Peyer's patch (tissue), 4 donors: ENCODE measurements at places on chromosomes 1 and 21. TPM values are rescaled to one million over a fixed set of nuclear protein-coding genes. Genes with fewer than 3 reads are reported as not detected.

SLC9C2 gene
- not detected for total RNA-seq

DNA sequence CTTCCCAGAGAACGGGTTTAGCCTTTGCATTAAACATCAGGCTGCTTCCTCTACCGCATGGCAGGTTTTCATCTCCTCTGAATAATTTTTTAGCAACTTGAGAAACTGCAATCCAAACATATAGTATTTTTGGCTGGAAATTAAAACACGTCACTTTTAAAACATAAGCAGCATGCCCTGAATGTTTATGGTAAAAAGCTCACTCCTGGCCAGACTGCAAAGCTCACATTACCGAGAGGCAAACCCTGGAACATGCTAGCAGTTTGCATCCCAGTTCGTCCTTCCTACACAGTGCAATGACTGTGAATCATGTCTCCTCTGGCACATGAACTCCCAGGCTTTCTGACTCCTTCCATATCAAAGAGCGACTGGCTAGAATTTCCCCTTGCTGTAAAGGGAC, 312.3 kb downstream of the RRAGC start:
- DNase-seq, result no peak

- no peak for DNase-seq
Observed at GRCh38 chr21:33870768-33871167, 44.8 kb downstream of the ATP5PO start.

DNA sequence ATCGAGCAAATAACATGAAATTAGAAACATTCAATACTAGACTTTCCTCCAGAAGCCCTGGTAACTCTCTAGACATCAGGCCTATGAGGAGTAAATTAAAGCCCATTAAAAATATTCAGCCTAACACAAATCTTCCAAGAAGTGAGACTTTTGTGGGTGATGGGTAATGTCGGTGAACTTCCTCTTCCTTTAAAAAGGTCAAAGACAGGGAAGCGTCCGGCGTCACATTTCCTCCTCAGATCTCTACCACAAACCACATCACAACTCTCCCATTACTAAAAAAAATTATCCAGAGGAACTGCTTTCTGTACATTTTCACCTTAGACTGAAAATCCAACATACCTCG, 1.4 kb downstream of the EIF4G3 start:
- peak; percentile 77 for DNase-seq

C1orf141 gene
- total RNA-seq, result not detected

- no peak for DNase-seq
Observed at GRCh38 chr1:50651476-50652263, 228.4 kb upstream of the DMRTA2 start.

DNA sequence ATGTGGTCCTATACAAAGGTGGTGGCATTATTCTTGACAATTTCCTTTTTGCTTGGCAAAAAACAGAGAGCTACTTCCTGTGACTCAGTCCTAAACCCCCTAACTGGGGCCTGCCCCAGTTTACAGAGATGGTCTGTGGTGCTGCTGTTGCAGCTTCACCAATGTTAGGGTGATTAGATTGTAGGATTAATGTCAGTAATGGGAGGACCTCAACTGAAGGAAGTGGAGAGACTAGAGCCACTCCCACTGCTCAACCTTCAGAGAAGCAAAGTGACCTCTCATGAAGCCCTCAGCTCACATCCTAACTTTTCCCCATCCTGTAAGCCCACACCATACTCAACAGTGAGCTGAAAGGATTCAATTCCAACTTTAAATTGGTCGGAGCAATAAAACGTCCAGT, 3.6 kb downstream of the S100A6 start:
- no peak for DNase-seq

GRCh38 chr1:68188060-68188538, 44.2 kb downstream of the WLS start:
- no peak for DNase-seq

JAK1 gene
- total RNA-seq, result 251 TPM

DNA sequence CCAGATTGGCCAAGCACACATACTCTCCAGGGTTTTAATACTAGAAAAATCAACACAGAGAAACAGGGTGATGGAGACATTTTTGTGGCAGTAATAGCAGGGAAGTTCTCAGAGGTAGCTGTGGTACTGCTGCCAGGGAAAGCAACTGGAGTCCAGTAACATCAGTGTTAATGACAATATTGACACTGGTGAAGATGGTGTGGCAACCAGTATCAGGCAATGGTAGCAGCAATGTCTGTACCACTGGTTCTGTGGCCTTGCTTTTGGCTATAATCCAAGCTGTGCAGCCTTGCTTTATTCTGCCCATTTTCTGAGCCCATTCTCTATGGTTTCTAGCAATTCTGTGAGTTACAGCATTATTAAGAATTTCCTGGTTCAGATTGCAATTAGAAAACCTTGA, 1.6 kb upstream of the SNX7 start:
- DNase-seq, result no peak

- no peak for DNase-seq
Observed at GRCh38 chr1:67840449-67840848, 7.2 kb upstream of the GNG12 start.

DNA sequence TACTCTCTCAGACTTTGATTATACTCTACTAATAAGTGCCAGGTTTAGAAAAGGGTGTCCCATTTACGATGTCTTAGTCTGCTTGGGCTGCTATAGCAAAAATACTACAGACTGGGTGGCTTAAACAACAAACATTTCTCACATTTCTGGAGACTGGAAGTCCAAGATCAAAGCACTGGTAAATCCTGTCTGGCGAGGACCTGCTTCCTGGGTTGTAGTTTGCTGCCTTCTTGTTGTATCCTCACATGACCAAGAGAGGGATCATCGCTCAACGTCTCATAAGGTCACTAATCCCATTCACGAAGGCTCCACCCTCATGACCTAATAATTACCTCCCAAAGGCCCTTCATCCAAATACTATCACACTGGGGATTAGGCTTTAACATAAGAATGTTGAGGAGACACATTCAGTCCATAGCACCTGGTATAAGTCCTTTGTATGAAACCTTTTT, 12.0 kb downstream of the PRDX6 start:
- no peak for DNase-seq

LMOD1 gene
- 70.1 TPM for total RNA-seq

- no peak for DNase-seq
Observed at GRCh38 chr1:117501281-117501680, 104.6 kb upstream of the TENT5C start.
